AG09309 (cell line): ENCODE measurements at places on chromosomes 5 and 9.

- DNase-seq = peak; percentile 13
Measured at GRCh38 chr9:3177936-3178335, 334.0 kb upstream of the PUM3 start.

GRCh38 chr5:159456261-159456660 lies 126.0 kb upstream of the IL12B start:
- DNase-seq = no peak

DNA sequence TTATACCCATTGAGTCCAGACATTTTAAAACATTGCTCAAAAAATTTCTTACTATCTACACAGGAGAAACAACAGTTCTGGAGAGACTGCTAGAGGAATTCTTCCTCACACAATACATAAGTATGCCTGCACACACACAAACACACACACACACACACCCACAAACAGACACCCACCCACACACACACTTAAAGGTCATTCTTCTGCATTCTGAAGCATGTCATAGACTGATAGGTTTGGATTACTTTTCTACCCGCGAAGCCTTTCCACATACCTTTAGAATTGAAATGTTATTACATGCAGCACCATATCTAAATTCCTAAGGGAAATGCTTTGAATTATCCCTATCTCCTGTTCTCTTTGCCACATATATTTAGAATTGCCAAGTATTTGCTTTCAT lies 80.2 kb downstream of the FAM174A start:
- no peak for DNase-seq

GRCh38 chr5:150016537-150016936 lies 16.0 kb downstream of the HMGXB3 start:
- DNase-seq = no peak

- DNase-seq = no peak
Measured at GRCh38 chr5:103066326-103066725, 53.6 kb downstream of the GIN1 start.

DNA sequence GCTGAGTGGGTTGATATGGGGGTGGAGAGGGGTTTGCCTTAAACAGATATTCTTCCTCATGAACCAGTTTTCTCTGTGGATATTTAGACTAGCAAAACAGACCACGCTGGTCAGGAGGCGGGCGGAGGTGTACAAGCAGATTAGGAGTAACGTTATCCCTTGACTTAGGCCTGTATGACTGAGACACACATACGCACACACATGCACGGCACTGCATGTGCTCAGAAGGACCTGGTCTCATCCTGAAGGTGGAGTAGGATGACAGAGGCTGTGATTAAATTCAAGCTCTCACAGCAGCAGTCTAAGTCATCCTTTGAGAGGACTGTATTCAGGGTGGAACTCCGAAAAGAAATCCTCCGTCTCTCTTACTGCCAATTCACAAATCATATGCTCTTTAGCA lies 209.7 kb downstream of the DIRAS2 start:
- DNase-seq = no peak

DNA sequence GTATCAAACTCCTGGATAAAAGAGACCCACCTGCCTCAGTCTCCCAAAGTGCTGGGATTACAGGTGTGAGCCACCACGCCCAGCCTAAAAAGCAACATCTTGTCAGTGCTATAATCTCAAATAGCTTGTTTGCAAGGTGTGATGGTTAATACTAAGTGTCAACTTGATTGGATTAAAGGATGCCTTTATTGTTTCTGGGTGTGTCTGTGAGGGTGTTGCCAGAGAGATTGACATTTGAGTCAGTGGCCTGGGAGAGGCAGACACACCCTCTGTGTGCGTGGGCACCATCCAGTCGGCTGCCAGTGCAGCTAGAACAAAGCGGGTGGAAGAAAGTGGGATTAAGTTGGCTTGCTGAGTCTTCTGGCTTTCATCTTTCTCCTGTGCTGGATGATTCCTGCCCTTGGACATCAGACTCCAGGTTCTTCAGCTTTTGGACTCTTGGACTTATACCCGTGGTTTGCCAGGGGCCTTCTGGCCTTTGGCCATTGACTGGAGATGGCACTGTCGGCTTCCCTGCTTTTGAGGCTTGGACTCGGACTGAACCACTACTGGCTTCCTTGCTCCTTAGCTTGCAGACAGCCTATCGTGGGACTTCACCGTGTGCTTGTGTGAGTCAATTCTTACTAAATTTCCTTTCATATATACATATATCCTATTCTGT lies 28.1 kb downstream of the TARS1 start:
- no peak for DNase-seq

DNA sequence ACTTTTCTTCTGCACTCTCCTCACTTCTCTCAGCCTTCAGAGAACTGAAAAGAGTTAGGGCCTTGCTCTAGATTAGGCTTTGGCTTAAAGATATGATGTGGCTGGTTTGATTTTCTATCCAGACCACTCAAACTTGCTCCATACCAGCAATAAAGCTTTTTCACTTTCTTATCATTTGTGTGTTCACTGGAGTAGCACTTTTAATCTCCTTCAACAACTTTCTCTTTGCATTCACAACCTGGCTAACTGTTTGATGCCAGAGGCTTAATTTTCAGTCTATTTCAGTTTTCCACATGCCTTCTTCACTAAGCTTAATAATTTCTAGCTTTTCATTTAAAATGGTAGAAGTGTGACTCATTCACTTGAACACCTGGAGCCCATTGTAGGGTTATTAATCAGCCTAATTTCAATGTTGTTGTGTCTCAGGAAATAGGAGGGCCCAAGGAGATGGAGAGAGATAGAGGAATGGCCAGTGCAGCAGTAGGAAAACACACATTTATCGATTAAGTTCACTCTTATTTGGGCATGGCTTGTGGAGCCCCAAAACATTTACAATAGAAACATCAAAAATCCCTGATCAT lies 5.9 kb downstream of the ATPSCKMT start:
- no peak for DNase-seq

DNA sequence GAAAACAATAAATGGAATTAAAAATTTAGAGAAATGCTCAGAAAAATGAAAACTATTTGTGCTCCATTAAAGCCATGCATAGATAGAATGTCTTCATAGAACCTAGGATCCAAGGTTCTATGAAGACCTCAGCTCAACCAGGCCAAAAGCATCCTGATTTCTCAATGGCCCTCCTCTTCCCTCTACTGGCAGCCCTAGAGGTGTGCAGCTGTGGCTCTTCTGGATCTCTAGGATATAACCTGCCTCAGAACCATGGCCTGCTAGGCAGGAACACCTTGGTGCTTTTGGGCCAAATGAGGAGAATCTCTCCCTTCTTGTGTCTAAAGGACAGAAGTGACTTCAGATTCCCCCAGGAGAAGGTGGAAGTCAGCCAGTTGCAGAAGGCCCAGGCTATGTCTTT lies 15.1 kb downstream of the IFNA1 start:
- DNase-seq = no peak

GRCh38 chr5:141557681-141558136 lies 61.1 kb downstream of the DIAPH1 start:
- DNase-seq = peak; percentile 100

DNA sequence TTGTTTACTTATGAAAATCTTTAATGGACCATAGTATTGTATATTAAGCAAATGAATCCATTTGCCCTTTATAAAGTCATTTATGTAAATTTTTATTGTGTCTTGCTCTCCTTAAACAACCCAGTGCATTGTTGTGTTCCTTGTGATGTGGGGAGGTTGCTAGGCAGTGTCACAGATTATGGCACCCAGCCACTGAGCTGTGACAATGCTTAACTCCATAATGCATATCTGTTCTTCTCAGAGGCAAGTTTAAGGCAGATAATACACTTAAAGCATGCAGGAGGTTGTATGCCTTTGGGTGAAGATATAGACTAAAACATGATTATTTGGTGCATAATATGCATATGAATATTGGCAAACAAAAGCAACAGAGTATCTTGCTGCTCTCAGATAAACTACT lies 269.6 kb upstream of the RIOK2 start:
- no peak for DNase-seq

DNA sequence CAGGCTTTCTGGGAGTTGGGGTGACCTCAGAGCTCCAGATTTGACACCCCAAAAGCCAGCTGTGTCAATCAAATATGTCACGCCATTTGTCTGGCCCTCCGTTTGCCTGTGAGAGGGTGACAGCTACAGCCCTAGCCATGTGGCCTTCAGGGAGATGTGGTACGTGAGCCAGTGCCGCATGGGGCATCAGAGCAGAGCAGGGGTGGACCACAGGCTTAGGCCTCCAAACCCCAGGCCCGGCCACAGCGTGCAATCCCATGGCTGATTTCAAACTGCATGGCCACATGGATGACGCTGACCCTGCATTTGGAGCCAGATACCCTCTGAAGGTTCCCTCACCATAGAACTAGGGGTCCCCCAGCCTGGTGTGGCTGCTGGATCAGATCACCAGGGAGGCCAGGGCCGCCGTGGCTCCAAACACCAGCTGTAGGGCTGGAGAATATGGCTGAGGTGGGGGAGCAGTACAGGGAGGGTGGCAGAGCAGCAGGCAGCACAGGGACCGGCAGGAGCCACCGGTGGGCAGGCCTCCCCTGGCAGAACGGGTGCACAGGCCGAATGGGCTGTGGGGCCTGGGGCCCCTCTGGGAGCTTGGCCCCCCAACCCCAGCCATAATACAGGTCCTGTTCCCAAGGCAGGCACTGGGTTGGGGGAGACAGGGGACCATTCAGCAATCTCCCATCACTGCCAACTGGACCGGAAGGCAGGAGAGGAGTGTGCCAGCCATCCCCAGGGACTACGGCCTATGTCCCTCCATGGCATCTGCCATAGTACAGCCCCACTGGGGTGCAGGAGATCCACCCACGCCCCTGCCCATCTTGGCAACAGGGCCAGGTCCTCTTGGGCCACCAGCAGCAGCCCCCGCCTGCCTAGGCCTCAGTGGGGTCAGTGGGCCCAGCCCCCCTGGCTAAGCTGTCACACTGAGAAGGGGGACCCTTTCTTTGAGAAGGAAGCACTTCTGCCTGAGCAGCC lies 1.5 kb downstream of the SAPCD2 start:
- no peak for DNase-seq

DNA sequence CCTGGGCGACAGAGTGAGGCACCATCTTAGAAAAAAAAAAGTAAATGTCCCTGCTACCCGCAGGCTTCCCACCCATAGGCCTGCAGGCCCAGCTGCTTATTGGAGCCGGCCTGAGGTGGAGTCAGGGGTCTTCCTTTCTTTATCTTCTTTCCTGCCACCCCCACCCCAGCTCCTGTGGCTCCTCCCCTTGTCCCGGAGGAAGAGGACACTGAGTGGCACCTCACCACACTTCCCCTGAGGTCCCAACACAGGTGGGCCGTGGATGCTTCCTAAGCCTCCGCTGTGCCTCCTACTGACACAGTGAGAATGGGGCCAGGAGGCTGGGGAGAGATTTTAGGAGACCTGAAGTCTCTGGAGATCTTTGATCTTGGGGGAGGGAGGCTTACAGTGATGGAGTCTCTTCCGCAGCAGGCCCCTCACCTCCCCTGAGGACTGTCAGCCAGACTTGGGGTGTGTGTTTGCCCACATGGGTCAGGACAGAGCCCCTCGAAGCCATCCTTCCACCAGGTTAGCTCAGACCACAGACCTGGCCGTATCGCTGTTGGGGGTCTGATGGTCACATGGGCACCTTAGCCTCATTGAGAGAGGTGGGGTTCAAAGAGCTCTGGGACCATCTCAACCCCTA lies 135.4 kb upstream of the IER5L start:
- DNase-seq = no peak

- no peak for DNase-seq
Measured at GRCh38 chr5:42749020-42749419, 7.6 kb upstream of the CCDC152 start.

DNA sequence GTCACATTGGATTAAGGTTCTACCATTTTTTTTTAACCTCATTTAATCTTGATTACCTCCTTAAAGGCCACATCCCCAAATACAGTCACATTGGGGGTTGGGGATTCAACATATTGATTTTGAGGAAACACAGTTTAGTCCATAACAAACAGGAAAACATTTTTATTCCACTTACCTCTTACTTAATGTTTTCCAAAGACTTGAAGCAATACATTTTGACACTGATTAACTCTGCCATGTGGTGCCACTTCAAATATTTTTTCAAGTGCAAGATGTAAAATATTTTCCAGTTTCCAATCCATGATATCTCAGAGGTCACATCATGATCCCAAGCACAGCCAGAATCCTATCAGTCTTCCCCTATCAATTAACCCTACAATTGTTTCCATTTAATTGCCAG lies 548.0 kb downstream of the CSNK1G3 start:
- no peak for DNase-seq

DNA sequence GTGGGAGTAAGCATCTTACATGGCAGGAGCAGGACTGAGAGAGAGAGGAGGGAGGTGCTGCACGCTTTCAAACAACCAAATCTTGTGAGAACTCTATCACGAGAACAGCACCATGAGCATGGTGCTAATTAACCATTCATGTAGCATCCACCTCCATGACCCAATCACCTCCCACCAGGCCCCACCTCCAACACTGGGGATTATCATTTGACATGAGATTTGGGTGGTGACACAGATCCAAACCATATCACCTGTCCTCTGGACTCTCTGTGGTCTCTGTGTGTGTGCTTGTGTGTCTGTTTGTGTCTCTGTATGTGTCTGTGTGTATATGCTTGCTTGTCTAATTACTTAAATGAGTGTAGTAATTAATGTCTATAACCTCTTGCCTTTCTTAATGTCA lies 31.1 kb downstream of the SEC61B start:
- no peak for DNase-seq

- no peak for DNase-seq
Measured at GRCh38 chr5:122462486-122462885, 150.4 kb downstream of the SNCAIP start.

GRCh38 chr5:28725001-28725400 lies 1686.6 kb upstream of the CDH9 start:
- DNase-seq = no peak

GRCh38 chr5:68446487-68446894 lies 230.9 kb downstream of the PIK3R1 start:
- DNase-seq = no peak

DNA sequence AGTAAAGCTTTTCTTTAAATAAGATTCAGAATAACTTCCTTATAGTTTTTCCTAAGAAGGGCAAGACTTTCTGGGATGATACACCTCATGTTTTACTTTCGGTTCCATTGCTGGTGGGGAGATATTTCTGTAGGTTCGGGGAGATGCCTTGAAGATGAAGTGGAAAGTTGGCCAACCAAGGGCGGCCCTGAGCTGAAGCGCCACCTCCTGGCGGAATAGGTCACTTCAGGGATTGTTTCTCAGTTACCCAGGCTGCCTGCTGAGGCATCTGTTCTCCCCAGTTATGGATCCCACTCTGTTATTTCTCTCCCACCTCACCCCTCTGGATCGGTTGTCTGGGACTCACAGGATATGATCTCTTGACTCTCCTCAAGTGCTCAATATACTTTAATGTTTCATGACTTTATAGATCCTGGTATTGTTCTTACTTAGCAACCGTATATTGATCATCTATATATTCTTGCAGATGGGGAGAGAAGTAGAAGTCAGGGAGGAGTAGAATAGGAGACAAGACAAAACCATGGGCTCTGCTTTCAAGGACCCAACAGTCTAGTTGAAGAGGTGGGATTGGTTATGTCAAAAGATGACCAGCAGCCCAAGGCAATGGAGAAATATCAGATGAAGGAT lies 23.4 kb downstream of the MEGF10 start:
- no peak for DNase-seq

- DNase-seq = no peak
Measured at GRCh38 chr9:18743421-18743820, 269.5 kb downstream of the ADAMTSL1 start.

- no peak for DNase-seq
Measured at GRCh38 chr5:120910629-120911028, 446.5 kb downstream of the PRR16 start.

- DNase-seq = no peak
Measured at GRCh38 chr9:73470766-73471165, 319.1 kb downstream of the ANXA1 start.
